Activated CD8-positive, alpha-beta memory T cell treated with anti-CD3 and anti-CD28 coated beads, Interleukin-2, amount 50 U/mL, for 4 hours (primary cell): ENCODE measurements at places on chromosomes 5 and 9.
A peak's percentile ranks its signal among the peaks of the same experiment; 100 is the strongest.

GRCh38 chr5:140821375-140822280 is at the start of gene PCDHA5:
PCDHA5 (plus strand) TSS chr5:140821613.
- DNase-seq: no peak

DNA sequence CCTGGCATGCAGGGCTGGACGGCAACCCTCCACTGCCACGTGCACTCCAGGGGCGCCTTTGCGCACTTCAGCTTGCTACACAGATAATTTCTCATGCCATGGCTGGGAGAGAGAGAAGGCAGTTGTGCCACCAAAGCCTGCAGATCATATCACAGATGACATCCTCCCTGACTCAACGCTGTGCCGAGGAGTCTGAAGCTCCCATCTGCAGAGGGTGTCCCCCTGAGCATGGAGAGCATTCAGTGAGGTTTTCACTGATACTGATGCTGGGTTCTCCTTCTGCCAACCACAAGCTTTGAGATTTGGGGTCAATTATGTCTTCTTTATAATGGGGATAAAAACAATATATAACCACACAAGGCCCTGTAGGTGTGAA is 607.4 kb upstream of the ADAMTS16 start:
- no peak for DNase-seq

DNA sequence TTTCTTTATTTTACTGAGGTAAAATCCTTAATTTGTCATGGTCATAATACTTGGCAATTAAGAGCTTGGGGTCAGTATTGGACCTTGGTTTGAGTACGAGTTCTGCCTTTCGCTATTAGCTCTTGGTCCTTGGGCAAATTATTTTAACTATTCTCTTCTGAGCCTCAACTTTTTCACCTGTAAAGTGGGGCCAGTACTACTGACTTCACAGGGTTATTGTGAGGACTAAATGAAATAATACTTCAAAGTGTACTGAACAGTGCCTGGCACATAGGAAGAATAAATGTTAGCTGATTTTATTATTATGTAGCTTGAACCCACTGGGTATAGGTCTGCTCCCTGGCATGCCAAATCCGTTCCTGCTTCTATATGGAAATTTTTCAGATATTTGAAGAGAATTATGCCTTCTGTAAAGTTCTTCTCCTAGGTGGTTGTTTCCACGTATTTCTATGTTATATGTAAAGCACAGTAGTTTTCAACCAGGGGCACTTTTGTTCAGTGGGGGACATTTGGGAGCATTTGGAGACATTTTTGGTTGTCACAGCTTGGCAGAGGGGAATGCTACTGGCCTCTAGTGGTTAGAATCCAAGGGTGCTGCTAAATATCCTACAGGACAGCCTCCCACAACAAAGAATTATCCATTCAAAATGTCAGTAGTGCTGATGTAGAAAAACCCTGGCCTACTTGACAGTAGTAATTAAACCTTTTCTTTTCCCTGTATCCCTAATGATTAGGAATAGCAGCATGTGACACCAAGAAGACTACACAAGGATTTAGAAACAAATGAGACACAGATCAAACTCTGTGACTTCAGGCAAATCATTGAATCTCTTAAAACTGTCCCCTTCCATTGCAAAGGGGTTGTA is 4.5 kb downstream of the RCL1 start:
- no peak for DNase-seq

- no peak for DNase-seq
These were observed 406.6 kb downstream of the MAT2B start for GRCh38 chr5:163912046-163912445.

- peak; percentile 61 for DNase-seq
These were observed at the start of gene ANXA6 for GRCh38 chr5:151157426-151158286. ANXA6 (minus strand) TSS chr5:151157779; CDS start chr5:151147901, 9,878 bp downstream.

DNA sequence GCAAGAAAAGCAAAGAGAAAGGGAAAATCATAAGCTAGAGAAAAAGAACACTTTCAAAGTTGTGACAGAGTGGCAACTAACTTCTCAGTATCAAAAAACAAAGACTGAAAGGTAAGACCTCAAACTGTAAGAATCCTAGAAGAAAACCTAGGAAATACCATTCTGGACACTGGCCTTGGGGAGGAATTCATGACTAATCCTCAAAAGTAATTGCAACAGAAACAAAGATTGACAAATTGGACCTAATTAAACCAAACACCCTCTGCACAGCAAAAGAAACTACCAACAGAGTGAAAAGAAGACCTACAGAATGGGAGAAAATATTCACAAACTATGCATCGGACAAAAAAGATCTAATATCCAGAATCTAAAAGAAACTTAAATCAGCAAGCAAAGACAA is 79.1 kb downstream of the FEM1C start:
- no peak for DNase-seq

- DNase-seq: peak; percentile 60
These were observed 890 bp downstream of the PIK3R1 start for GRCh38 chr5:68216245-68217046.

GRCh38 chr5:73757416-73757815 is 131.4 kb downstream of the ARHGEF28 start:
- DNase-seq: no peak

- no peak for DNase-seq
These were observed 136.1 kb downstream of the PDE4D start for GRCh38 chr5:59757442-59757841.

- no peak for DNase-seq
These were observed 14.7 kb upstream of the SIL1 start for GRCh38 chr5:139212906-139213305.

- DNase-seq: no peak
These were observed 12.6 kb upstream of the ACSL6 start for GRCh38 chr5:132024117-132024435.

DNA sequence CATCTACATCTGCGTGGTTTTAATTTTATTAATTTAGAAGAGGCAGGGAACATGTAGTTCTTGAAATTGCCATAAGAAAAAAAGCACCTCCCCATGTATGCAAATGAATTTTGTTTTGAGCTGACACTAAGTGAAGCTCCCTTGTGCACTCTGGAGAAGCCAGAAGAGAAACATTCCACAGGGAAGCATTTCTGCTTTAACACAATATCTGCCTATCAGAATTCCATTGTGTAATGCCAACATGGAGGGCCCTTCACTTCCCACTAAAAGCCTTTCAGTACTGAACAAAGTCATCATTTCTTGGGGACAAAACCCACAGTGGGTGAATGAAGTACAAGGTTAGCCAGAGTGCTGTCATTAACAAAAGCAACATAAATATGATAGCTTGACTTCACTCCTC is 59.7 kb downstream of the PRELID2 start:
- no peak for DNase-seq

GRCh38 chr5:104947076-104947475 is 1384.5 kb upstream of the NUDT12 start:
- no peak for DNase-seq

- no peak for DNase-seq
These were observed 246.9 kb downstream of the FANCC start for GRCh38 chr9:95070549-95071021.

DNA sequence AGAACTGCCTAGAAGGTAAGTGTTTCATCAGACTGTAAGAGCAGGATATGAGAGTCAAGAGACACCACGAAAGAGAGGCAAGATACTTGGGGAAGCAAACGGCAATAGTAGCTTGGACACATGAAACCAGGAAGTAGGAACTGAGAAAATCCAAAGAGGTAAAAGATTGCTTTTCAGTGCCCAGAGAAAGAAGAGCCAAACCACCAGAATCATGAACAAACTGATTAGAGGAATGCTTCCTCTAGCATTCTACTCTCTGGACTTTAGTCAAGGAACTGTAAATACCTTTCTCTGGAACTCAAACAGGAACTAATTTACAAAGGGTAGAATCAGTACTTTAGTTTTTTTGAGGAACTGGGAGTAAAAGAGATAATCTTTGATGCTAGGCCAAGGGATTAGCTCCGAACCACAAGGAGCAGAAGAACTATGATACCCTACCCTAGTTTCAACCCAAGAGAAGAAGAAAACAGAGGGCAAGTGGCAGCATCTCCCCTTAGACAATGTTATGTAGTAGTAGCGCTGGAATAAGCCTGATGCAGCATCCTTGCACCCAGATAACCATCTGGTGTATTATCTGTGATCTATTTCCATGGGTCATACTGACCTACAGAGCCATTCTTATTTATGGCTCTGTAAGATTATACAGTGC is 41.3 kb downstream of the EFCAB9 start:
- no peak for DNase-seq

DNA sequence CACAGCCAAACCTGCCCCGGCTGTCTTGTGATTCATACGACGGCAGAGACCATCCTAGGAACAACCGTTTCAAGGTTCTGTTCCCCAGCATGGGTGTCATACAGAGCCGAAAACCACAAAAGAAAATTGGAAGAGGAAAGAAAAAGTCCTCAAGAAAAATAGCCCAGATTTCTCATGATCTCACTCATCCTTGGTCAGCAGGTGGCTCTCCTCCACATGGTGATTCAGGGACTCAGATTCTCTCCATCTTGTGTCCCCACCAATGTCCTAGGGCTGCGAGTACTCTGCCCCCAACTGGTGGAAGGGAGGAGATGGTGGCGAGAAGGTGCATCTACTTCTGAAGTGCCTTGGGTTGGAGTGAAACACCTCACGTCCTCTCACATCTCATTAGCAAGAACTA is 25.6 kb downstream of the PDZD2 start:
- no peak for DNase-seq

DNA sequence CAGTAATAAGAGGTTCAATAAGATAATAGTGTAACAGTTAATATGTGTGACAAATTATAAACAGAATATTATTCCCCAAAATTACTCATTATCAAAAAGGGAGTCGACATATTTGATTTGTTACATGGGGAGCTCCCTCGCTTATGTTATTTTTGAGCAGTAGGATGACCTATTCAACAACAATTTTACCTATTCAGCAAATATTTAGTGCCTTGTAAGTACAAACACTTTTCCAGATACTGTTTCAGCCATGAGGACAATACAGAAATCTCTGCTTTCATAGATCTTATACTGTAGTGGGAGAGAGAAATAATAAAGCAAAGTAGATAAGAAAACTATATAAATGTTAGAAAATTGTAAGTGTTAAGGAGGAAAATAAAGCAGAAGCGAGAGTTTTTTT is 1342.8 kb upstream of the WWC1 start:
- no peak for DNase-seq

- no peak for DNase-seq
These were observed 15.6 kb upstream of the CKS2 start for GRCh38 chr9:89295400-89295799.
